KG1 (cell line): ENCODE measurements at places on chromosomes 16 and 17.

GRCh38 chr16:22681554-22682291, 132.2 kb upstream of the HS3ST2 start:
- DNase-seq: no peak

- no peak for DNase-seq
These were observed 64.4 kb upstream of the TBX2 start for GRCh38 chr17:61335105-61335844.

DNA sequence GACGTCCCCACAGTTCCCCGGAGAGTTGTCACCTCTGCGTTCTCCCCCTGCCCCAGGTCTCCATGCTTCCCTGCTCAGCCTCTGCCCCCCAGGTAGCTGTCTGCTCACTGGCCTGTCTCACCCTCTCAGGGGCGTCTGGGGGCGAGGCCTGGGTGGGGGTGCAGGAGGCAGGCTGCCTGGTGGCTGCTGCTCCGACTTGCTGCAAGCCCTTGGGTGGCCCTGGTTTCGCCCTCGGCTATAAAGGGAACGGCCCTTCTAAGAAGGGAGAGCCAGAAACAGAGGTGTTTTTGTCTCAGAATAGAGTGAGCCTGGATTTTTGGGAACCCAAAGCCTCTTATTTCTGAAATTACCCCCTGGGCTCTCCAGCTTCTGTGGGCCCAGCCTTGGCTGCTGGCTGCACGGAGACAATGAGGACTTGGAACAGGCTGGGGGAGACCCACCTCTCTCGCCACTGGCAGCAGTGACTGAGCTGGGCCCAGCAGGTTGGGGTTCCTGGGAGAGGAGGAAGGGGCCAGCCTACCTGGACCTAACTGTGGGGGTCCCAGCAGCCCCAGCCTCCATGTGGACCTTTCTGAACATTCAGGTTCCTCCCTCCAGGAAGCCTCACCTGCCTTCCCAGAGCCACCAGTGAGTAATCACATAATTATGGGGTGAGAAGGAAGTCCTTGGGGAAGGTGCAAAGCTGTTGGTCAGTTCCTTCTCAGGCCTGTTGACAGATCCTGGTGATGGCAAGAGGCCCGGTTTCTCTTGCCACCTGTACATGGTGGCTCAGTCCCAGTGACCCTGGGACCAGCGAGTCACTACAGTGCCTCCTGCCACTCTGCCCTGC, 15.5 kb upstream of the SPNS2 start:
- DNase-seq: no peak

GRCh38 chr16:79132701-79133100, 467.8 kb downstream of the MAF start:
- DNase-seq: no peak

DNA sequence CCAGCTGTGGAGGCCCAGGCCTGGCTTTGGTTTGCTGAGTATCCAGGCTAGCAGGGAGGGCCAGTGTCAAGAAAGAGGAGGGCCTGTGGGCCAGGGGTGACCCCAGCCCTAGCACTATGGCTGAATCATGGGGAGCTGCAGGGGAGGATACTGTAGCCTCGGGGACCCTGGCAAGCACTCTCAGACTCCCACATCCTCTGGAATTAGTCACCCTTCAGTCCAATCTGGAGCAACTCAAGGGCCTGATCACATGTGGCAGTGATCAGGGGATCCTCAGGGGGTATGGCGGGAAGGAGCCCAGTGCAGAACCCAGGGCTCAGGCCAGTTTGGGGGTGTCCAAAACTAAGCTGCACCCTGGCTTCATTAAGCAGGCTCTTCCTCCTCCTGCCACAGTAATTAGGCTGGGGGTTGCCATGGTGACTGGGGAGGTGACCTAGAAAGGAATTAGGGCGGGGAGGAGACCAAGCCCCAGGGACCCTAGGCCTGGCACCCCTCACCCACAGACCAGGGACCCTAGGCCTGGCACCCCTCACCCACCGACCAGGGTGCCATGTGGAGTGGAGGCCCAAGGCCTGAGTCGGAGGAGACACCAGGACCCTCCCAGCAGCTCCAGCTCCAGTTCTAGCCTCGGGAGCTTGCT, 5.8 kb downstream of the NLGN2 start:
- DNase-seq: no peak

DNA sequence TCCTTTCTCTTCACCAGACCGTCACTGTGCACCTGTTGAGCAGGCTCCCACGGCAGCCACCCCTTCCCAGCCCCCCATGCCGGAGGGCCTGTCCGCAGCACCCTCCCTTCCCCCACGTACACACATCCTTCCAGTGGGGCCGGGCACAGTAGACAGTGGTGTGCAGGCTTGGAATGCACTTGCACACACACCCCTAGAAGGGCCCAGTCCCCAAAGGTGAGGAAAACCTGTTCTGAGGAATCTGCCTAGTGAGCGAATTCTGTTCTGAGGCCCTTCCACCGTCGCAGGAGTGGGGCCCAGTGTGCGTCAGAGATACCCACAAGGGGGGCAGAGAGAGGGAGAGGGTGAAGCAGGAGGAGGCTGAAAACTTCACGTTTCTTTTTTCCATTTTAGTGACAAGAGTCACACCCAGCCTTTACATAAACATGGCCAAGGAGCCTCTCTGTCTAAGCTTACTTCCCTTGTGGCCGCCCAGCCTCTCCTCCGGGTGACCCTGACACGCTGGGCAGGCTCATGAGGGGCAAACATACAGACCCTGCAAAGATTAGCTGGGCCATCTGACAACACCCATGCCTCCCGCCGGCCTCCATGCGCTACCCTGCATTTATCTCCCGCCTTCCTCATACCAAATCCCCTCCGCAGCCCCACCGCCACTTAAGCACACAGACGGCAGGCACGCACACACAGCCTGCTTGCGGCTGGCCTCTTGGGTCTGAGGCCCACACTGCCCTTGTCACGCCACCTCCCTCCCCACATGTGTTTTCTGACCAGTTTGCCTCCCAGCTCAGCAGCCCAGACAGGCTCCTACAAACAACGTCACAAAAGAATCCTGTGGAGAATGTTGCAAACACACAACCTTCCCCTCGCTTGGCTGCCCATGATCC, 1.8 kb downstream of the ZBTB4 start:
- no peak for DNase-seq

- DNase-seq: no peak
These were observed 144.8 kb downstream of the GSG1L start for GRCh38 chr16:27918755-27919154.

DNA sequence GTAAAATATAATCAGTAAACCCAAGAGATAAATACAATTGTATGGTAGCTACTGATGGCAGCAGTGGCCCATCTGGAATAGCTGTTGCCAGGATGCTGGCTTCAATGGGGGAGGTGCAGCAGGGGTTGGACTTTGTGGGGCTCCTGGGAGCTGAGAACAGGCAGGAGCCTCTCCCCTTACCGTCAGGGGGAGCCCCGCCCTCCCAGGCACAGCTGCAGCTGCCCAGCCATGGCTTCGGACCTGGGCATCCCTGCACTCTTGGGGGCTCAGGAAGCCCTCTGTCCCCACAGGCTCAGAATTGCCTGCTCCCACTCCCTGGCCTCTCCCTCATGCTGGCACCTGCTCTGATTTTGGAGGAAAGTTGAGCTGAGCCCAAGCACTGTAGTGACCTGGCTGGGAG, 741.1 kb downstream of the CDH11 start:
- no peak for DNase-seq

GRCh38 chr16:75011634-75012307, 12.9 kb downstream of the ZNRF1 start:
- DNase-seq: no peak

DNA sequence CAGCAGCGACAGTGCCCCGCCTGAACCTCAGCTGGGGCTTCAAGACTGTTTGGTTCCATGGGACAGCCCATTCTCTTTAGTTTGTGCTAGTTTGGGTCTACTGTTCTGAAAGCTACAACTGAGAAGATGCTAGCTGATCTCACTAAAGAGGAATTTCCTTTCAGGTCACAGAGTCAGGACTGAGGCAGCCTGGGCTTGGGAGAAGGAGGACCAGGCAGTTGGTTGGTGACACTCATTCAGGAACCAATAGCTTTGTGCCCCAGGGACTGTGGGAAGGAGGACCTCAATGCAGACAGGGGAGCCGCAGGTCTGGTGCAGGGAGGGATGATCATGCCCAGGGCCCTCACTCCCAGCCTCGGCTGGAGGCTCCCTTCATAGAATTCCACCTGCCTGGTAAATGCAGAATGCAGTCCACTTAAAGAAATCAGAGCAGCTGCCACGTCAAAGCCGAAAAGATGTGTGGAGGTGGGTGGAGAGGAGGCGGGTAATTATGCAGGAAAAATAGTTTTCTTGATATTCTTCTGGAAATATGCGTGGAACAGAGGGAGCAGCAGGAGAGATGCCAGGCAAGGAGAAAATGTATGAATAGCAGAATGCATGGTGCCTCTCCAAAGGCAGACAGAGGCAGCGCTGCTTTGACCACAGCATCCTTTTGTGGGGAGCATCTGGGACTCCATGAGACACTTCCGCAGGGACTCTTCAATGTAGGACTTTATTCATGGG, 32.6 kb upstream of the ZFP90 start:
- DNase-seq: no peak

DNA sequence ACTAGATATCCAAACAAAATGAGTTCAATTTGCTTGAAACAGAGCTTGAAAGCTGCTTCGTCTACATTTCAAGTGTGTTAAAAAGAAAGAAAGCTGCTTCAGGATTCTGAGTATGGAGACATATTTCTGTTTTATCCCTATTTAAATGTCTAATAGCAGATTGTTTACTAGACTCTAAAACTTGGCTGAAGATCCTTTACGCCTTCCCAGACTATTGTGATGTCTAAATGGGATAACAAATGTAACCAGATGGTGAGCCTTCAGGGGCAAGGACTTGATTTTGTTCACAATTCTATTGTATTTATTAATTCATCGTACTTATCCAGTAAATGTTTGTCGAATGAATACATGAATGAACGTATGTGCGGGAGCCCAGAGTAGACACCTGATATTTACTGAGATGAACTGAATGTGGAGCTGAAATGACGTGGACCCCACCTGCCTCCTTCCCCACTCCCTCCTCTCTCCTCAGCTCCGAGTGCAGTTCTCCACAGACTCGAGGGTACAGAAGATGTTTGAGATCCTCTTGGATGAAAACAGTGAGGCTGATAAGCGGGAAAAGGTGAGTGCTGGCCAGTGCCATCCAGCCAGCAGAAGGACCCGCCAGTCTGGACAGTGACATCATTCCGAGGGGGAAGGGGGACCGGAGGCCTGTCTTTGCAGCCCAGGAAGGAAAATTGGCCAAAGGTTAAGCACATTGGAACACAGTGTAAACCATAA, 5.0 kb downstream of the UNC45B start:
- DNase-seq: no peak

DNA sequence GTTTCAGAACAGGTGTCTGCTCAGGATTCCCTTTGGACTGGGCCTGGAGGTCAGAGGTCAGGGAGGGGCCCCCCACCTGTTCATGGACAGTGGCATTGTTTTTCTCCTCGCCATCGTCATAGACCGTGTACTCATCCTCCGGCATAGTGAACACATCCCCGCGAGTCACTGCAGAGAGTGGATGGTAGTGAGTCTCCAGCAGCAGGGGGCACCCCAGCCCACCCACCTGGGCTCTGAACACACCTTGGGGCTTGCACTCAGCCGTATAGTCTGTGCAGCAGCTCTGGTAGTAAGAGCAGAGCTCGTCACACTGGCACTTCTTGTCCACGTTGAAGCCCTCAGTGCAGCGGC, 448 bp downstream of the VTN start:
- DNase-seq: no peak

- no peak for DNase-seq
These were observed 45.5 kb upstream of the ZFHX3 start for GRCh38 chr16:73093146-73094144.

- DNase-seq: no peak
These were observed 412.1 kb downstream of the RBFOX1 start for GRCh38 chr16:7744546-7745264.

DNA sequence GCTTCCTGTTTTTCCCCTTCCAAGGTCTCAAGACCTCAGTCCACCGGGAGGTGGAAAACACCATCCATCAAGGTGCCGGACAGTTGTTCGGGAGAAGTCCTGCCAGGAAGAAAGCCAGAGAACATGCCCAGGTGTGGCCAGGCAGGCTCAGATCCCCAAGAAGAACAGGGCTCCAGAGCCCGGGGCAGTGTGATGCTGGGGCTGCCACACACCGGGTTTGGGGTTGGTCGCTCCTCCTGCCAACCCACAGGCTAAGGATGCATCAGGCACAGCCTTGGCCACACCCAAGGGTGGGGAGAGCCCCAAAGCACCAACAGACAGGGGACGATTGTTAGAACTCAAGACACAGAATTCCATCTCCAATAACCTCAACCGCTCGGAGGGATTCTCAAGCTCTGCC, 19.7 kb downstream of the ZFHX3 start:
- DNase-seq: no peak

DNA sequence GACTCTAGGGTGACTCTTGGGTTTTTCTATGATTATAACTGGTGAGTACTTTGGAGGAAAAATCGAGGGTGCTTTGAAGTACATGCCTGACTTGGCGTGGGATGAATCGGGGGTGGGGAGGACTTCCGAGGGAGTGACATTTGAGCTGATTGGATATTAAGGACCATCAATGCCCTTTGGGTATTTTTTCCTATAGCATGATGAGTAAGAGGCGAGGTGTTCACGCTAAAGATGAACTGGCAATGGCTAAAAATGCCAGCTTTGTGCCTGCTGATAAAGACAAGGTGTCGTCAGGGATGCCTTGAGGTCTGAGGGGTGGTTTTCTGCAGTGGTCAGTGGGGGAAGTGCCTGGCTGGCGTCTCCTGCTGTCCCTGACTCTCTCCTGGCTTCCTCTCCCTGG, 25.3 kb downstream of the USP43 start:
- DNase-seq: no peak

DNA sequence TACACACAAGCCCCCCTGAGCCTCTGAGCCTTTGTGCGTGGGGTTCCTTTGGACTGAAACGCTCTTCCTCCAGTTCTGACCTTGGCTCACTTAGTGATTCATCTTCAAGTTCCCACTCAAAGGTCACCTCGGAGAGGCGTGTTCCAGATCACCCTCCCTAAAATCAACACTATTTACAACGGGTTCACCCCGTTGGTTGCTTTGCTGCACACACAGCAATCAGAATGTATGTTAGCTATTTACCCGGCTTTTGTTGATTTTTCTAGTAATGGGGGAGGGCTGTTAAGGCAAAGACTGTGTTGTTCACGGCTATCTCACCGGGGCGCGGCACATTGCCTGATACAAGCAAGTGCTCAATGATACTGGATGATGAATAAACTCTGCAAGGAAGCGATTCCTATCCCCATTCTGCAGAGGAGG, 977 bp downstream of the NAGPA start:
- DNase-seq: no peak

GRCh38 chr16:1941162-1942046, 1.6 kb downstream of the MSRB1 start:
- DNase-seq: no peak

DNA sequence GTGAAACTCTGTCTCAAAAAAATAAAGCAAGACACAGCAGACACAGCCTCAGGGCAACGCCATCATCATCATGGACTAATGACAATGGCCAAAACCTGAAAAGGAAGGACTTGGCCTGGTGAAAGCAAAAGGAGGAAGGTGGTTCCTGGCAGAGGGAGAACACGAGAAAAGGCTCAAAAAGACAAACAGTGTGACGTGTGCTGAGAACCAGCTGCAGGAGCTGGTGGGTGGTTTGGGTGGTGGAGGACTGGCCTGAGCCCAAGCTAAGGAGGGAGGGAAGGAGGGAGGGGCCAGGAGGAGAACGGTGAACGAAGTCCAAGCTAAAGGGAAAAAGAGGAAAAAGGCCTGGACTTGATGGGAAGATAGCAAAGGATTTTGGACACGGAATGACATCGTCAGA, 85.1 kb downstream of the SLC39A11 start:
- DNase-seq: no peak

- DNase-seq: no peak
These were observed 18.4 kb downstream of the TEKT5 start for GRCh38 chr16:10676284-10676683.
